AG04450 (cell line): ENCODE measurements at places on chromosomes 6 and 20. TPM values are rescaled to one million over a fixed set of nuclear protein-coding genes. Genes with fewer than 3 reads are reported as not detected.

PAX1 gene
- not detected in 2 replicates for polyA plus RNA-seq

CLVS2 gene
- not detected in 2 replicates for polyA plus RNA-seq

IL17A gene
- not detected in 2 replicates for polyA plus RNA-seq

RAET1E gene
- not detected in 2 replicates for polyA plus RNA-seq

ARHGAP40 gene
- polyA plus RNA-seq = not detected in 2 replicates

KDM1B gene
- polyA plus RNA-seq = 17.3 and 20.1 TPM in 2 replicates

RGS19 gene
- polyA plus RNA-seq = 7.5 and 9.3 TPM in 2 replicates

BAG2 gene
- 29.0 and 43.4 TPM in 2 replicates for polyA plus RNA-seq

MAFB gene
- polyA plus RNA-seq = 0.10 and 0.14 TPM in 2 replicates

TMEM14B gene
- 104 and 148 TPM in 2 replicates for polyA plus RNA-seq

OGFR gene
- 19.7 and 21.7 TPM in 2 replicates for polyA plus RNA-seq

ADGRF5 gene
- not detected in 2 replicates for polyA plus RNA-seq

SASH1 gene
- polyA plus RNA-seq = 26.6 and 27.0 TPM in 2 replicates

TSHZ2 gene
- polyA plus RNA-seq = not detected in 2 replicates

IRF4 gene
- polyA plus RNA-seq = not detected in 2 replicates

DUSP15 gene
- polyA plus RNA-seq = not detected in 2 replicates

ADGRG6 gene
- polyA plus RNA-seq = 11.7 and 16.2 TPM in 2 replicates

GCNT2 gene
- polyA plus RNA-seq = 1.6 and 2.5 TPM in 2 replicates

LAMP5 gene
- polyA plus RNA-seq = 0.12 and 0.20 TPM in 2 replicates
